ENCODE measurements at places on chromosomes 1 and 21.

DNA sequence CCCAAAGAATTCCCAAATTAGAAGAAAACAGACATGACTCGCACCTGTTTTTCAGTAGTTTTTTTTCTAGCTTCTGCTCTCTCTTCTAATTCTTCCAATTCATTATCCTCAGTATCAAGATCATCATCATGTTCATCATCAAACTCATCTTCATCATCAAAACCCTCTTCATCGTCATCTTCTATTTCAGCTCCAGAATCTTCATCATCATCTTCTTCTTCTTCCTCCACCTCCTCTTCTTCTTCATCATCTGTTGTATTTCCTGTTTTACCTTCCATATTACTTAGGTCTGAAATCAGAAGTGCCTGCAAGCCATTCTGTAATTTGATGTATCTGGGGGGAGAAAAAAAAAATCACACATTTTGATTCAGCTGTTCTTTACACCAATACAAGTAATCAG lies 38.3 kb downstream of the NRDC start:
- DNase-seq: no peak

- no peak for DNase-seq
These were observed 48.6 kb upstream of the COL11A1 start for GRCh38 chr1:103156966-103157365.

- peak; percentile 10 for DNase-seq
These were observed 3.5 kb downstream of the FMO2 start for GRCh38 chr1:171188388-171189266.

DNA sequence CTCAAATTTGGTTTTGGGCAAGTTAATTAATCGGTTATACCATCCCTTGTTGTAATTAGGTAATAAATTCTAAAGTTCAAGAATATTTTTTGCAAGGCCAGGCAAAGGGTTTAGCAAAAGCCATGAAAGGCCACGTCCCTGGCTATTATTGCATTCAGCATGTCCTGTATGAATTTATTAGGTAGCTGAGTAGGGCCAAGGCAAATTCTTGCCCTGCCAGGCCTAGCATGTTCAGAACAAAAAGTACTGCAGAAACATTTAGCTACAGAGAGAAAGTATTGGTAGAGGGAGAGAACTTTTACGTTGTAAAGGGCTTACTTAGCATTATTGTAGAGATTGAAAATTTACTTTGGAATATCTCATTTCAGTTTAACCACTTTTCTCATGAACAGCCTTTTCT lies 94.4 kb downstream of the PATJ start:
- no peak for DNase-seq

GRCh38 chr1:47483651-47484050 lies 45.8 kb downstream of the FOXD2 start:
- no peak for DNase-seq

DNA sequence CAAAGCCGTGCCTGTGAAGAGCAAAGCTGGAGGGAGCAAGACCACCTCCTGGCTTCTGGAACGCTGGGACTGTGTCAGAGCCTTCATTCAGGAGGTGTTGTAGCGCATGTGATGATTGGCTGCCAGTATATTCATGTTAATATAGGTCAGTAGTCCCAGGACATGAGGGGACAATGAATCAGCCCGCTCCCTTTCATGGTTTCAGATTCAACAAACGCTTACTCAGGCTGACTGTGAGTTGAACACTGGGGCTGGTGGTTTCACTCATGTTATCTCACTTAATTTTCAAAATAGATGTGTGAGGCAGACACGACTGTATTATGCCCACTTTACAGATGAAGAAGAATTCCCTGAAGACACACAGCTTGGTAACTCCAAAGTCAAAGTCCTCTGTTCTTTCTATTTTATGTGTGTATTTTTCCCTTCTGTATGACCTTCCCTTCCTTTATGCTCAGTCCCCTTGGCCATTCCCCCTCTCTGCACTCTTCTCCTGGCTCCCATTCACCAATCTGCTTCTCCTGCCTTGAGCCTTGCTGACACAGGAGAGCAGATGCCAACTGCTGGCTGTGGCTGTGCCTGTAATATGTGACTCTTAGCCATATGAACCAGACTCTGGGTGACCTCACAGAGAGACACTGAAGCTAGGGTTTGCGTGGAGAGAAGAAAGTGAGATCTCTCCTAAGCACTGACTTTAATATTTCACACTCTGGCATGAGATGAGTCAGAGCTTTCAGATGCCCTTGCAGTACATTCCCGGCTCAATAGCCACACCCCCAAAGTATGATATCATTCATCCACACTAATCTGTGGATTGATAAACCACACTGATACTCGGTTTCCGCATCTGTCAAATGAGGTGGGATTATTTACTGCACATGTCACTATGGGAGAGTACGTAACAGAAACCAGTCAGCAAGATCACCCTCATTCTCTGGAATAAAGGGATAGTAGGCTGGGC lies 31.4 kb upstream of the KIRREL1 start:
- no peak for DNase-seq

GRCh38 chr21:29318354-29318753 lies 19.6 kb downstream of the BACH1 start:
- no peak for DNase-seq

GRCh38 chr1:26570287-26570686 lies 40.7 kb downstream of the RPS6KA1 start:
- no peak for DNase-seq

- no peak for DNase-seq
These were observed 44.3 kb downstream of the C8B start for GRCh38 chr1:56921479-56921878.

- no peak for DNase-seq
These were observed 8.3 kb downstream of the AHCTF1 start for GRCh38 chr1:246923482-246923881.

DNA sequence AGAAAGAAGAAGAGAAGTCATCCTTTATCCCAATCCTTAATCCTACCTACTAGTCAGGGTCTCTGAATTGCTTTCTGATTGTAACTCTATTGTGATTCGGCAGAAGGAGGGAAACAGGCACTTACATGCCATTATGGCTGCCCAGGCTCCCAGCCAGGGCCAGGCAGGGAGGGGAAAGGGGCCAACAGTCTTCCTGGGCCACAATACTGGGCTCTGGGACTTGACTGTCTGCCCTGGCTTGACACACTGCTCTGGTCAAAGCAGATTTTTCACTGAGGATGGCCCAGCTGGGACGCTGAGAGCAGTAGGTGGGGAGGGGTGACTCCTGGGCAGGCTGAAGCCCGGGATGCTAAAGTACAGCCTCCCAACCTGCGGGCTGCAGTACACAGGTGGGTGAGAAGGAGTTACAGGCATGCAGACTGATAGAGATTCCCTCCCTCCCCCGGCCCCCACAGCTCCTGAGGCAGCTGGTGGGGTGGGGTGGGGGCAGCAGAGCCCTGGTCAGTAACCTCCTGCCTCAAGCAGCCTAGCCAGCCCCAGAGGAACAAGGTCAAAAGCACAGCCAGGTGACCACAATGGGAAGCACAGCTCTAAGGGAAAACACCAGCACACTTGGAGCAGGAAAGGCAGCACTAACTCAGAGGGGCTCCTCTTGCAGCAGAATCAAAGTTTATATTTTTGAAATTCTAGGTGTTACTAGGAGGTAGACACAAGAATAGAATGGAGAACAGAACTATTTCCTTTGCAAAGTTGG lies 25.3 kb downstream of the KCND3 start:
- DNase-seq: no peak
